CD4-positive, alpha-beta T cell treated with Interferon gamma for 1 hour (primary cell): ENCODE measurements at places on chromosomes 7 and 10.

DNA sequence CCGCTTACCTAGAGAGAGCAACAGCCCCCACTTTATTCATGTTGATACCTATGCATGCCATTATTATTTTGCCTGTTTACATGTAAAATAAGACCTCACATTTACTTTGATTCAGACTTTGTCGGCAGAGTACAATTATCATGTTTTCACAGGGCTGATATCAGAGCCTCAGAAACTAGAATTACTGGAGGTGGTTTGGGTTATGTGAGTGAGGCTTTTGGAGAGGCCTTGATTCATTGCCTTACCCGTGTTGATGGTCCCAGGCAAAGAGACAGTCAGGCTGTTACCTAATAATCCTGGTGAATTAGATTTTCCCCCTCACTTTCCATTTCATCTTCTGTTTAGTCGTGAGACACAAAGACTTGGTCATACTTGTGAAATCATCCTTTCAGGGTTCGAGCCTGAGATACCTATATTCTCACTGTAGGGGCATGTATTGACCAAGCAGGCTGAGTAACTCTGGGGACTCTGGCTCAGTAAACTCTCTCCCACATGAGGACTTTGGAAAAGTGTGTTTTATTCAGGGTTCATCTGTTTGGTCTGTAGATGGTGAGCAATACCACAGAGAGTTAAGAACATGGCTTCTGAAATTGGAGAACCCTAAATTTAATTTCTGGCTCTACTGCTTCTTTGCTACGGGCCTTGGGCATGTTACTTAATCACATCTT, 150.9 kb downstream of the CELF2 start:
- DNase-seq: no peak

GRCh38 chr7:124250297-124251034, 217.6 kb upstream of the TMEM229A start:
- DNase-seq: no peak

- no peak for DNase-seq
Observed at GRCh38 chr7:91089382-91089963, 174.8 kb upstream of the FZD1 start.

DNA sequence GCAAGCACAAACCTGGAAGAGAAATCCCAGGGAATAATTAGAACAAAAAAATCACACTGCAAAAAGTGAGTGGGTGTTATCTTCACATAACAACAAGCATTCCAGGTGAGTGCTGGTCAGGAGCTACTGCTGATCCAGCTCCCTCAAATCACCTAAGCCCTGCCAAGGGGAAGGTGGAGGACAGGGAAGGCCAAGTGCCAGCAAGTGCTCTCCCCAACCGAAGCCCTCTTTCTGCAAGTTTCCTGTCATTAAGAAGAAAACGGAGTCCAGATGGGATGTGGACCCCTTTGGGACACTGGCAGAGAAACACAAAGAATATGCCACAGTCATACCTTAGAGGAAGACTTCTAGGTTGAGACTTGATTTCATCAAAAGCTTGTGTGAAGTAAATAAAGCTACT, 933.0 kb upstream of the ZNF722 start:
- DNase-seq: no peak

- no peak for DNase-seq
Observed at GRCh38 chr7:100208911-100209408, 10.8 kb upstream of the PVRIG start.

GRCh38 chr10:90318659-90319058, 539.2 kb downstream of the HTR7 start:
- no peak for DNase-seq

DNA sequence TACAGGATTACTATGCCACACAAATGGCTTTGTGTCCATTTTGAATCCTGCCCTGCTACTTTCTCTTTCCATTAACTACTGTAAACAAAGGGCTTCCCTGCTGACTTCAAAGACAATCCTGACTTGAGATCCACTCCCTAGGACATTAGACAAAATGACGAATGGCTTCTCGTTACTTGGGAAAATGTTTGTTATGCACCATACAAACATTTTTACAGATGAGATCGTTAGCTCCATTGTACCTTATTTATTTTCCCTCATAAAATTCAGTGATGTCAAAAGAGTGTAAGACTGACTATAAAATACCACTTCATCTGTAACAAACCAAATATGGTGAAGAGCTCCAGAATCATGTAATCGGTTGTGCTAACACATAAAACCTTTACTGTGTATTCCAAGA, 121.8 kb downstream of the CD36 start:
- no peak for DNase-seq

- DNase-seq: no peak
Observed at GRCh38 chr10:19918794-19919193, 102.6 kb downstream of the PLXDC2 start.

DNA sequence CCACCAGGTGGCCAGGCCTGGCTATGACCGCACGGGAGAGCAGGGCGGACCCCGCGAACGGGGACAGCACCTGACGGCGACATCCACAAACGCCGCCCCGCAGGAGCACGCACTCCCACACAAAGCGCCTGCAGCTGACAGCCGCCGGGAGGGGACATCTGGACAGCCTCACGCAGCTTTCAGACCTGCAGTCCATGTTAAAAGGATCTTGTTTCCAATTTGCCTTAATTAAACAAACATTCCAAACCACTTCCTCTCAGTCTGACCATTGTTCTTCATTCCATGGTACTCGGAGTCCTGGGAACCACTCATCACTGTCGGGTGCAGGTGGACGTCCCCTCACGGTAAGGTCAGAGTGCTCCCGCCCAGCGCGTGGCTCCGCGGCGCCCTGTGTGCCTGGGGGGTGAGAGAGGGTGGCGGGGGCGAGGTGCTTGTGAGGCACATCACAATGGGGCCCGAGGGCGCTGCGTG, 5.9 kb upstream of the GPER1 start:
- DNase-seq: no peak

GRCh38 chr7:116259871-116260440, 49.6 kb downstream of the TES start:
- DNase-seq: no peak

- DNase-seq: no peak
Observed at GRCh38 chr10:33112831-33113455, 154.9 kb upstream of the ITGB1 start.

DNA sequence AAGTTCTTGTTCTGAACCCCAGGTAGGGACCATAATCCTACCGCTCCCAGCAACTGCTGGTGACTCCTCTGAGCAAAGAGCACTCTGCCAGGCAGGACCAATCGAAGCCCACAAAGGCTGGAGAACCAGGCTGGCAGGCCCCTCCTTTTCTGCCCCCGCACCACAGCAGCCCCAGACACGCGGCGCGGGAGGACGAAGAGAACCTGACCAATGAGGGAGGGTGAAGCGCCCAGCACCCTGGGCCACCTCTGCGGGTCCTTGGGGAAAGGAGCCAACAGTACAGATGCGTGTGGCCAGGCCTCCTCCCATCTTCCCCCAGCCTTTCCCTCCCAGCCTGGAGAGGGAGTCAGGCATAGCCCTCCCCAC, 25.9 kb downstream of the CTBP2 start:
- no peak for DNase-seq

GRCh38 chr7:85185424-85186082, 1.3 kb downstream of the SEMA3D start:
- DNase-seq: no peak

GRCh38 chr10:66723608-66724400, 202.0 kb upstream of the LRRTM3 start:
- no peak for DNase-seq

GRCh38 chr10:66925896-66926715, at the start of gene LRRTM3:
TSS of gene LRRTM3 (plus strand) at chr10:66926036.
- no peak for DNase-seq

DNA sequence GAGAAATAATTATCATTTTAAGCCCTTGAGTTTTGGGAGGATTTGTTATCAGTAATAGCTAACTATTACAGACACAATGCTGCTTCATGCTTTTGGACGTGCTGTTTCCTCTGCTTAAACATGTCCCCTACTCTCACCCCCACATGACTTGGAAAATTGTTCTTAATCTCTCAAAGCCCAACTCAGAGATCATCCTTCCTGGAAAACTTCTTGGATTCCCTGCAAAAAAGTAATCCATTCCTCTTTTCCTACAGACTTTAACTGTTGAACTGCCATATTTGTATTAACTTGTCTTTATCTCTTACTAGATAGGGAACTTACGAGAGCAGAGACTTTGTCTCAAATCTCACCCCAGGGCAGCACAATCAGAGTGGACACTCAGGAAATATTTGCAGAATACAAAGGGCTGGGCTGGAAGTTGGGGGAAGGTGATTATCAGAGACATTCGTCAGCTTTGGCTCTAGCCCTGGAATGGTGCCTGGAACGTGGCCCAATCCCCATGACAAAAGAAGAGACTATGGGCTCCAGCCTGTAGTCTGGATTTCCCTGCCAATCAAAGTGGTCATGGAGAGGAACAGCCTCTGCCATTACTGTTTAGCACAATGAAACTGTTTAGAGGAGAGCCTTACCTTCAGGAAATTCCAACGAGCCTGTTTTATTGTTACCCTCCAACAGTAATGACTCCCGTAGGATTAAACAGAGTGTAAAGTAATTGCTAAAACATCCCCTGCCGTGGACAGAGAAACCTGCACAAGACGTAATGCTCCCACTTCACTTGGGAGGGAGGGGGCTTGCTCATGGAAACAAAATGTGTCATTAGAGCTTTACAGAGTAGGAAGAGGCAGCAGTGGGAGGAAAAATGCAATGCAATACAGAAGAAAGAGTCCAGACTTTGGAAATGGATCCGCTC, 140.4 kb upstream of the AUTS2 start:
- no peak for DNase-seq

DNA sequence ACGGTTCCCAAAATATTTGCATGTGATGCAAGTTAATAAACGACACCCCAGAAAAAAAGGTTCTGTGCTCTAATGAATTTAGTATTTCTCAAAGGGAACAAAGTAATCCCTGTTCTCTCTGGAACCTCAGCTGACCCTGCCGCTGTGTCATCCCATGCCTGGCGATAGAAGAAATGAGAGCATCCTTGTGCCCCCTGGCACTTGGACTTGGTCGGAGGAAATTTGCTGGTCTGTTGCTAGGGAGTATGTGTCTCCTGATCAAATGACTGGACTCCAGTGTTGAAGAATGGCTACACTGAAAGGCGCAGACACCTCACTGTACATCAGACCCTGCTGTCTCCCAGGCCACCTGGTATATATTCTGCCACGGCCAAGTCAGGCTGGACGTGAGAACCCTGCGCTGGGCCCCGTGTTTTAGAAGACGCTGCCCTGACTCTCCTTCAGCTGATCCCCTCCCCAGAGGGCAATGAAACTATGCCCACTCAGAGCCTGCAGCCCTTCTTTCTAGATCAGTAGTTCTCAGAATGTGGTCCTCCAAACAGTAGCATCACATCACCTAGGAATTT, 67.2 kb downstream of the THNSL1 start:
- no peak for DNase-seq

- no peak for DNase-seq
Observed at GRCh38 chr7:106646256-106646655, 14.7 kb downstream of the CCDC71L start.

- no peak for DNase-seq
Observed at GRCh38 chr7:73894733-73895551, 34.0 kb downstream of the TMEM270 start.

DNA sequence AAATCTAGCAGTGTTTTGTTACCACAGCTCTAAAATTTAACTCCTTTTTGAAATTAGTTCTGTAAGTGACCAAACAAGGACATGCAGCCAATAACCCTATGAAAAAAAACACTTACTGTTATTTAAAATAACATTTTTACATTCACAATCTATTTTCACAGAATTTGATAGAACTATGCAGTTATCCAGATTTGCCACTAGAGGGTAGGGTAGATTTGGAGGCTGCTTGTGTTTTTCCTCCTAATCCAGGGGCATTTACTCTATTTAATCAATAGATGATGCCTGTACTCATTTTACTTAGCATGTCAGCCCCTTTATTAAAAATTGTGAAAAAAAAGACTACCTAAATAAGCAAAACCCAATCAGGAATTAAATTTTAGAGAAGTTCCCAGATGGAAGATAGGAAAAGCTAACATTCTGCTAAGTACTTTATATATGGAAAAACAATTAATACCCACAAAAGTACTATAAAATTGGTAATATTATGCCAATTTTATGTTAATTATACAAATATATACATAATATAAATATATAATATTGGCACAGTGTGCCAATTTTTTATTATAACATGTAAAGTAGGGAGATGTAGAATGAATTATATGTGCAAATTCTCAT, 18.1 kb upstream of the LIPK start:
- no peak for DNase-seq

GRCh38 chr10:92747600-92747999, 57.8 kb downstream of the HHEX start:
- DNase-seq: peak; percentile 78

DNA sequence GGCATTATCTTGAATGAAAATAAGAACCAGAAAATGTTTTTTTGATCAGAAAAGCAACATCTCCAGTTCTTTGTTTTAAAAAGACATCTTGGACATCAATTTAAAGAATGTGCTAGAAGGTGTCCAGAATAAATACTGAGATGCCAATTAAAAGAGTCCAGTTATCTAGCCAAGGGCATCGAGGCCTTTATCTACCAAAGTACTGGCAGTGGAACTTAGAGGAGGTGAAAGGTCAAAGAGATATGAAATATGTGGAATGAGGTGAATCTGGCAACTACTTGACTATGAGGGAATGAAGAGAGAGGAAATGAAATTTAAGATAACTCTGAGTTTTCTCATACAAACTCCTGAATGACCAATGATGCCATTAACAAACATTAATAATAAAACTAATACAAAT, 154.3 kb upstream of the GNAI1 start:
- no peak for DNase-seq

DNA sequence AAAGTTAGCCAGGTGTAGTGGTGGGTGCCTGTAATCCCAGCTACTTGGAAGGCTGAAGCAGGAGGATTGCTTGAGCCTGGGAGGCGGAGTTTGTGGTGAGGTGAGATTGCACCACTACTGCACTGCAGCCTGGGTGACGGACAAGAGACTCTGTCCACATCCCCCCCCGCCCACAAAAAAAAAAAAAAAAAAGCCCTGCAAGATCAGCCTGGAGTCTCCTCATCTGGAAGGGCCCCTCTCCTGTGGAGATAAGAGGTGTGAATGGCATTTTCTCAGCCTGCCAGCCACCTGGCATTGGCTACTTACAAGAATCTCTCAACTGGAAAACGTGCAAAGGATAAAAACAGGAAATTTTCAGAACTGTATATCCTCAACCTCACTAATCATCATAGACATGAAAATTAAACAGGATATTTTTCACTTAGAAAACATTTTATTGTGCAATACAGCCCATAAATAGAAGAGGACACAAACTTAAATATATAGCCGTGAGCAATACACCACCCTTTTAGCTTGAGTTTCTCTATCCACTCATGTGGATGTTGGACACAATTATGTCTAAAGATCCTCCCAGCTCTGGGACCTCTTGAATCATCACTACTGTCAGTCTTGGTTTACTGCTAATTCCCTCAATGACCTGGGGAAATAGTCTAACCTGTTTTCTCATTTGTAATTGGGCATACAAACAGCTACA, 11.3 kb upstream of the TSPAN15 start:
- no peak for DNase-seq

- DNase-seq: no peak
Observed at GRCh38 chr10:60281331-60281730, 108.3 kb downstream of the ANK3 start.
